ENCODE measurements at places on chromosomes 16 and 17.

GRCh38 chr17:72816406-72816805, 276.1 kb downstream of the SLC39A11 start:
- DNase-seq, result no peak

DNA sequence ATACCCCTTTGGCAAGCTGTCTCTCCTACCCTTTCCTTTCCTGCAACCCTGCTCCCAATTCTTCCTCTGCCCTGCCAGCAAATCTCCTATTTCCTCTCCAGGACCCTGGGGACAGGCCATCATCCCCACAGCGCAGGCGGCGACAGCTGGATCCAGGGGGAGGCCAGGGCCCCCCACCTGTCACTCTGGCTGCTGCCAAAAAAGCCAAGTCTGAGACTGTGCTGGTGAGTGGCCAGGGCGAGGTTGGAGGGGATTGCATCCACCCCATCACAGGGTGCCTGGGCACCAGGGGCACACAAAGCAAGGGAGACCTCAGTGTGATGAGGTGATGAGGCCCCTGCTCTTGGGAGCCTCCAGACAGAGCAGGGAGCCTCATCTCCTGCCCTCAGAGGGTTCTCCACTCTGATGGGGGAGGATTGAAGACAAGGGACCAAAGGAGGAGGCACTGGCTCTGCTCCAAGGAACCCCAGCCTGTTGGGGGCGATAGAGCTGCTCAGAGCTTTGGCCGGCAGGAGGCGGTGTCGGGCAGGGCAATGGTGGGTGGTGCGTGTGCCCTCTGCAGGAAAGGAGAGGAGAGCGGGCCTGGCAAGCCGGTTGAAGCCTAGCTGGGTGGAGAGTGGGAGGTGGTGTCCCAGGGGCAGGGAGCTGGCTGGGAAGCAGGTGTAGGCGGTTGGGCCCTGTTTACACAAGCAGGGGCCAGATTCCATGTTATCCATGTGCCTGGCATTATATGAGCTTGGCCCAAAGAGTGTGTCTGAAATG, 15.6 kb upstream of the PDK2 start:
- DNase-seq, result peak; percentile 82

- DNase-seq, result no peak
Observed at GRCh38 chr17:40312131-40312731, 3.3 kb downstream of the RARA start.

DNA sequence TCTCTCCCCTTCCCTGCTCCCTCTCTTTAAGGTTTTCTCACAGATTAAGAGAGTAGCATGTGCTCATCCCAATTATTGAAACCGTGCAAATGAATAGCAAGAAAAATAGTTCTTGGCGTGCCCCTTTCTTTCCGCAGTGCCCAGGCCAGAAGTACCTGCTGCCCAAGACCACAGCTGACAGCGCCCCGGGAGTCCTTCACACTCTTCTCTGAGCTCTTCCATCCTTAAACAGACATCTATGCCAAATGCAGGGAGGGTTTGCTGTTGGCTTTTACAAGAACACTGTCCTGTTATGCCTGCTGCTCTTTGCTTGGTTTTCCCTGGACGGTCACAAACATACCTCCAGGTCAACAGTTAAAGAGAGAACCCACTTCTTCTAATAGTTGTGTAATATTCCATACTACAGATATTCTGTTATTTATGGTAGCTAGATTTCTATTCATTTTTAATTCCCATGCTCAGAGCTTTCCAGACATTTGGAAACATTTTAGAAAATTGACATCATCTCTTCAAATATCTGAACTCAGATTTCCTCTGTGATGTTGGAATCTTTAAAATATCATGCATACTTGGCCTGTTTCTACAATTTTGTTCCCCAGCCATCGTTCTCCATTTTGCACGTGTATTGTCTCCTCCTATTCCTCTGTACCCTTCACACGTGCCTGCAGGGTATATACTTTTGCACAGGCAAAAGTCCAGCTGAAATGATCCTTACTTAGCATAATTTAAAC, 416.7 kb downstream of the WWOX start:
- no peak for DNase-seq

- DNase-seq, result peak; percentile 77
Observed at GRCh38 chr17:40419559-40420331, 2.0 kb upstream of the TOP2A start.

DNA sequence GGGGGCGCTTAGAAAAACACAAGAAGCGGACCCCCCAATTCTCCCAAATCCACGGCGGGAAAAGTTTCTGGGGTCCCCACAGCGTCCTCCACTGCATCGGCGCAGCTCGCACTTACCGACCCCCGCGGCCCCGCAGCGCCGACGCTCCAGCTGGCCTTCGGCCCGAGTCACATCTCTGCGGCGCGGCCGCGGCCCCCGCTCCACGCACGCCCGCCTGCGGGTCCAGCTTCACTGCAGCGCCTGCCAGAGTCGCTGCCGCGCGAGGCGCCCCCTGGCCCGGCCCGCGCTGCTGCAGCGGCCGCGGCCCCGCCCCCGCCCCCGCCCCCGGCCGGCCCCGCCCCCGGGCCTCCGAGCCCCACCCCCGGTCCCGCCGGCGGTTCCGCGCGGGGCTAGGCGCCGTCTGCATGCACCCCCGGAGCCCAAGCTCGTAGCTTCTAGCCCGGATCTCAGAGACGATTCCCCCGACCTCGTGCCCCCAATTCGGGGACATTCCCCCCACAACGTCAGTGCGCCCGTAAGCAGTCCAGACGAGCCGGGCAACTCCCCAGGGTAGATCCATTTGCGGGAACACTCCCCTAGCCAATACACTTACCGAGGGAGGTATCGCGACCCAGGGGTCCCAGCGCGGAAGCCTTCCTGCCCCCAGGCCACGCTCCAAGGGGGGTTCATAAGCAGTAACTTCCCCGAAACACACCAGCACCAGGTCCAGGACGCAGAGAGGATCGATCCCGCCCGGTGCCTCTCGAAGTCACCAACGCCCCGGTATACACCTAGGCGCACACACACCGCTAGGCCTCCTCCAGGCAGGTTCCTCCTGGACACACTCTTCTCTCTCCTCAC, at the start of gene GPRC5B:
TSS of gene GPRC5B (minus strand) at position 238 of the 840 bp plus-strand sequence. CDS start 12,003 bp downstream, outside the sequence.
- DNase-seq, result peak; percentile 18

DNA sequence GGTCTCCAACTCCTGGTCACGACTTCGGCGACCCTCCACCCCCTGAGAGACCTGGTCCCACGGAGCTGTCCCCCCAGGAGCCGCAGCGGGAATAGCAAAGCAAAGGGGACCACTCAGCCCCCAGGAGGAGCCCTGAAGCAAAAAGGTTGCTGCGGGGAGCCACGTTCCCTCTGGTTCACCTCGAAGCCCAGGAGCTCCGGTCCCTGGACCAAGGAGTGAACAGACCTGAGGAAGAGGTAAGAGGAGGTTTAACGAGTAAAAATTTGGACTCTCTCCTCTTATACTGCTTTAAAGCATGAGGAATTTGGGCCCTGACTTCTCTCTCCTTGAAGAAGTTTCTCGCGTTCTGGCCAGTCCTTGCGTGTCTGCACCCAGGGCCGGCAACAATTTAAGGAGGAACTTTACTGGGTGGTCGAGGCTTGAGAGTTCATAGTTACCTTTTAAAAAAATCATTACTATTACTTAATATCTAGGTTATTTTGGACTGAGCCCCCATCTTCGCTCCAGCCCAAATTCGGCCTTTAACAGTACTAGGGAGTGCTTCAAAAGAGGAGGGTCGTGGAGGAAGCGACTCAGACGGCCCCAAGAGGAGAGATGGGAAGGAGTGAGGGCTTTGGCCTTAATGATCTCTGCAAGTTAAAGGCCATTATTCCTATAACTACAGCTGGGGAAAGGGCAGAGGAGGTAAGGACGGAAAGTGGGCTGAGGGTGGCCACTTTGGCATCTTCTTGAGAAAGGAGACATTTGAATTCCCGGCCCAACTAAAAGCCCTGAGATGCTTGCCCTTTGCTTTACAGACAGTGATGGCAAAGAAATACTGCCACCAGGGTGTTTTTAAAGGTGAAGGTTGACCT, 16.9 kb upstream of the HOXB9 start:
- no peak for DNase-seq

GRCh38 chr16:66622863-66623262, 18.4 kb downstream of the CMTM3 start:
- DNase-seq, result no peak

- DNase-seq, result no peak
Observed at GRCh38 chr17:28071891-28072606, 29.6 kb downstream of the NLK start.

DNA sequence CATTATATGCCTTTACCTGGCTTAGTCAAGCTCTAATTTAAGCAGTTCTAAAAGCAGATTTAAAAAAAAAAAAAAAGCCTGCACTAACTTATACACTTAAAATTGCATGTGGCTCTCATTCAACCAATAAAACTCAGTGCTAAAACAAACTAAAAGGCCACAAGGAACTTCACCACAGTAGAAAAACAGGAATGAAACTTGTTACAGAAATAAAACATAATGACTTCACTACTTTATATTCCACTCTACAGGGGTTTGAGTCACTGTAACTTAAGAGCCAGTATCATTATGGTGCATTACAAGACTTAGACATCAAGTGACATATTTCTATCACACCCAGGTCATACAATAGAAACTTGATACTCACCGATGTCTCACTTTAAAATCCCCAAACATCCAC, 11.1 kb downstream of the CA10 start:
- DNase-seq, result no peak

DNA sequence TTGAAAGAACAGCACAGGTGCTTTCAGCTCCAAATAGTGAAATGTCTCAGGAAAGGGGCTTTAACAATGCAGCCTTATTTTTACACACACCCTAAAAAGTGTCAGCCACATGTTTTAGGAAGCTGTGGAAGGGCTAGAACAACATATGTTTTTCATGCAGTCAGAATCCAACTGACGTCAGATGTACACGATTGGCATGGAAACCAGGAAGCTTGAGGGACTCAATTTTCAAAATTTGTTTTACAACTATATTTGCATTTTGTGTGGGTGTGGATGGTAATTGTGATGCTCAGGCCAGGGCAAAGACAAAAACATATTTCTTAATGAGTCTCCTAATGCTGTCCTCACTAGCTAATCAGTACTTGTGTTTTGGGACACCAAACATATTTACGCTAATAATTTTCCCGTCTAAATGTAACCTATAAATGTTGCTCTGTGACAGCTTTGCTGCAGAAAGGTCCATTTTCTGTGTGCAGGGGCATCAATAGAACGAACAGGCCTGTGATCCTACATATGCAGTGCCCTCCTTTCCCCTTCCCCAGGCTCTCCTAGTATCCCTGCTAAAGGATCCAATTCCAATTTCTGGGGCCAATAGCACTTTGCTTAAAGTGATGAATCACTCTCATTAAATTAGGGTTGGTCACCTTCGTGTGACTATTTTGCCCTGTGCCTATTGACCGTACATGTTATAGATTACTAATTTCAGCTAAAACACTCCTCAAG, 434.0 kb upstream of the CDH5 start:
- DNase-seq, result no peak

DNA sequence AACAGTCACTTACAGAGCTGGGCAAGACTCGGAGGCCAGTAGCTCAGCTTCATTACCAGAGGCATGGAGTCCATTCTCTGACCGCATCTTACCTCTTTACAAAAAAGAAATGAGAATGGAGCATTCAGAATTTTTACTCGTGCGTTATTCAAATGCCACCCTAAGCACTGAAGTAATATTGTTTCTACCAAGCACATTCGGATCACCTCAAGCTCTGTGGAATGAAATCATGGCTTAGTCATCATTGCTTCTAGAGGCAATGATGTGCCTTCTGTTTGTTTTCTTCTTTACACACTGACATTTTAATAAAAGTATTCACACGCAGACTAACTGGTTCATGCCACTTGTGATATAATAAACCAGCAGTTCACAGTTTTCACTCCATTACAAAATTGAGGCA, 206.8 kb downstream of the PHKB start:
- no peak for DNase-seq

GRCh38 chr17:83053739-83054451, 25.5 kb upstream of the METRNL start:
- DNase-seq, result peak; percentile 90

DNA sequence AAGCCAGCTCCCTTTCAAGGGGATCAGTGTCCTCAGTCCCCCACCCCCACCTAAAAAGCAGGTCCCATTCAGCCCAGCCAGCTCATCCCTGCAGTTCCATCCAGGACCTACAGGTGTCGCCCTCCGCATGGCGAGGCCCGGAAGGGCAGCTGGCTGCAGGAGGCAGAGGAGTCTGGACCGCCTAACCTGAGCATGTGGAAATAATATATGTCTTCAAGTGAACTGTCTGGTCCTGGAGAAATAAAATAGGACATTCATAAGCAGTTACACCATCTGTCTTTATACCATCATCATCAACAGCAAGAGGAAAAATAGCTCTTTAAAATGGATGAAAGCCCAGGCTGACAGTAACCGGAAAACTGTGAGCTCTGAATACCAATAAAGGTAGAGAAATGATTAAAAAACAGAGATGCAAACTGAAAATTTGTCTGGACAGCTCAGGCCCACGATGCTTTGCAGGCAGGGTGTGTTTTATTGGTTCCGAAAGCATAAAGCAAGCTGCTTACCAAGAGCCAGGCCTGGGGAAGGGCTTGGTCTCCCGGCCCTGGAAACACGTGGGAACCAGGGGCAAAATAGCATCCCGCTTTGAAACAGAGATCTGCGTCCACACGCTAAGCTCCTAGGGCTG, 215.2 kb downstream of the ZFHX3 start:
- peak; percentile 48 for DNase-seq

GRCh38 chr16:80852261-80852872, 48.0 kb upstream of the CDYL2 start:
- no peak for DNase-seq

GRCh38 chr16:79662669-79663313, 62.3 kb upstream of the MAF start:
- DNase-seq, result no peak

GRCh38 chr17:44367231-44367979, 3.8 kb upstream of the FAM171A2 start:
- DNase-seq, result no peak

DNA sequence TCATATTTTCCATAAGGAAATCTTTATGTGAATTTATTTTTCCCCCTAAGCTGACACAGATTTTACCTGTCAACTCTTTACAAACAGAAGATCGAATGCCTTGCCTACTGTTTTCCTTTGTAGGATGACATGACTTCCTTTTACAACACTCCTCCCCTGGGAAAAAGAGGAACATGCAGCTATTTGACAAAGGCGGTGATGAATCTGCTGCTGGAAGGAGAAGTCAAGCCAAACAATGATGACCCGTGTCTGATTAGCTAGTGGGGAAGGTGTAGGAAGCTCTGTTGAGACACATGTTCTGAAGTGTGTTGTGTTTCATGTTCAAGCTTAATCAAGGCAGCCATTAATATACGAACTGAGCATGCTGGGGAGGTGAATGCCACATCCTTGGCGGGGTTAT, 238.0 kb downstream of the PHKB start:
- peak; percentile 70 for DNase-seq

DNA sequence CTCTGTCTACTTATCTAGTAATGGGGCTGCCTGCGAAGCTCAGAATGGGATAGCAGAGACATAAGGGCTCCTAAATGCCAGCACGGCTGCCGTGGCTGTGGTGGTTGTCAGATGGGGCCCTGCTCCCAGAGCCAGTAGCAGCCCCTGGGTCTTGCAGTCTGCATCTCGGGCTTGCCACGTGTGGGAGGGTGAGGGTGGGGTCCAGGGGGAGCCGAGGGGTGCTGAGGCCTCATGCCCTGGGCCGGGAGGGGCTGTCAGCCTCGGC, 88.8 kb upstream of the GSE1 start:
- no peak for DNase-seq

GRCh38 chr17:70168044-70168976, 1.0 kb upstream of the KCNJ2 start:
- no peak for DNase-seq

GRCh38 chr16:87735270-87736007, 30.3 kb downstream of the KLHDC4 start:
- no peak for DNase-seq

- DNase-seq, result no peak
Observed at GRCh38 chr16:90053902-90054500, 23.1 kb downstream of the PRDM7 start.

- DNase-seq, result no peak
Observed at GRCh38 chr17:76496464-76496863, 4.8 kb downstream of the RHBDF2 start.

GRCh38 chr17:71273441-71273840, 847.4 kb upstream of the SOX9 start:
- no peak for DNase-seq
